ENCODE measurements at places on chromosomes 7 and 10. TPM values are rescaled to one million over a fixed set of nuclear protein-coding genes. Genes with fewer than 3 reads are reported as not detected.

The TSPAN13 gene
- total RNA-seq: 8.5 TPM

The MALRD1 gene
- 1.2 TPM for total RNA-seq

- no peak for DNase-seq
These were observed 11.9 kb upstream of the NPS start for GRCh38 chr10:127536972-127537760.

The PDLIM1 gene
- 273 TPM for total RNA-seq

DNA sequence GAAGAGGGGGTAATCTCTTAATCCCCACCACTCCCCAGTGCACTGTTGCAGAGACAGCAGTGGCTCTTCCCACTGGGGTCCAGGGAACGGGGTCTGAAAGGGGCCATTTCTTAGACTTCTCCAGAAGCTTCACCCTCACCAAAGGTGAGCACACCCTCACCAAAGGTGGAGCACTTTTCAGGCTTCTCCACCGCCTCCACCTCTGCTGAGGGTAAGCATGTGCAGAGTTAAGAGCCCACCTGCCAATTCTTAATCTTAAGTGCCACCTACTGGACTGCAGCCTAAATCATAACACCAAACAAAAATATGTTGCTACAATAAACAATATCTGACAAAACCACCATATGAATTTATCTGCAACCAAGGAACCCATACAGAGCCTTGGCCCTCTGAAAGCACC, 27.0 kb downstream of the SNX13 start:
- no peak for DNase-seq

DNA sequence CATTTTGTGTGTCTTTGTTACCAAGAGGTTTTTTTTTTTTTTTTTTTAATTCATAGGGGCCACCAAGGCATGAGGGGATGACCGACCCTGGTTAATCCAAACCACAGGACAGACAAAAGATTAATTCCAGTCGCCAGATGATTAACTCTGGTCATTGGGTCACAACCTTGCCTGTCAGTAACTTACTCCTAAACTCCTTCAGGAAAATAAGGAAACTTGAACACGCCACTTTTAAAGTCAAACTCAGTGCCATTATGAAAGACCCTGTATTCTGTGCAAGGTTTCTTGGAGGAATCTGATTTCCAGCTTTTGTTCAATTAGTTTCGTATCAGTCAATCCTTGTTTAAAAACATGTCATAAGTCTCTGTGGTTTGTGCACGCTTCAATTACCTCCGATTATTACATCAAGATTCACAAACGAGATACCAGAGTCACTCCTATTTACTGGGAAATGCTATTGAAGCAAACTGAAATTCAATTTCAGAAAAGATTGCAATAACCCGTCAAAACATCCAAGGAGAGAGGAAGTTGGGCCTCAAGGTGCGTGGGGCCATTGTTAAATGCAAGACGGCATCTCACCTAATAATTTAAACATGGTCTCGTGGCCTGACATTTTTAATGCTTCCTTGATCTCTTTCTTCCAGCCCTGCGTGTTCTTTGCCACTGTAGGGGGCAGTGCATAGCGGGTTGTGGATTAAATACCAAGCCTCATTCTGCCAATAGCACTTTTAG, 44.0 kb downstream of the NRP1 start:
- DNase-seq: no peak

Data from aorta (tissue), 5 donors.